Neural crest cell (in vitro differentiated cells): ENCODE measurements at places on chromosomes 12 and 14. TPM values are rescaled to one million over a fixed set of nuclear protein-coding genes. Genes with fewer than 3 reads are reported as not detected.

DNA sequence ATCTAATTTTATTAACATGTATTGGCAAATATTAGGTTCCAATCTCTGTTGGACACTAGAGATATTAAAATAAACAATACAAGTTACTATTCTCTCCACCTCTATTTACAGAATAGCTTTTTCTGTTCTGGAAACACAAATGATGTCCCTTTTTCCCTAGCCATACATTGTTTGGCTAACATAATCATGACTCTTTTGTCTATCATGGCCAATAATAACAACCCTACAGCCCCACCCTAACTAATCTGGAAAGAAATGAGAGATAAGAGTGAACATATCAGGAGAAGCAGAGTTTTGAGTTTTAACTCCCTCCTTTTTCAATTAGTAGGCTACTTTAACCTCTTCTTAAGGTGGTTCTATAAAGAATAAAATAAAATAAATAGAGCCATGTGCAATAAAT is 40.2 kb downstream of the RASSF9 start:
- no peaks in the 10 kb centered on the region for H3K4me1 ChIP-seq
- H3K27me3 ChIP-seq: no peaks in the 10 kb centered on the region
- H3K27ac ChIP-seq: no peak overlapping the region
- H3K36me3 ChIP-seq: no peaks in the 10 kb centered on the region
- no peak for DNase-seq

DNA sequence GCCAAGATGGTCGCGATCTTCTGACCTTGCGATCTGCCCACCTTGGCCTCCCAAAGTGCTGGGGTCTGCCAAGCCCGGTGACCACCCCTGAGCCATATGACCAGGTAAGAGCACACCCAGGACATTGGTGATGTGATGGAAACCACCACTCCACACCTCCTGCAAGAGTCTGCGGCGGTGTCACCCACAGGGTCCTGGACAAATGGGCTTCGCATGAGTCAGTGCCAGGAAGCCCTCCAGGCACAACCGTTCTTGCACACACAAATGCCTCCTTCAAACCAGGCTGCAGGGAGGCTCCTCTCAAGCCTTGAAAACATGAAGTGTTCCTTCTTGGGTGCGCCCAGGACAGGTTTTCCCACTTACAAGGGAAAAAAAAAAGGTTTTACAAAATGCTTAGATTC is 16.6 kb downstream of the PITPNM2 start:
- no peak overlapping the region for H3K4me3 ChIP-seq
- peaks cover 9% of the 10 kb centered on the region for H3K4me1 ChIP-seq
- no peaks in the 10 kb centered on the region for H3K27me3 ChIP-seq
- H3K36me3 ChIP-seq: peaks cover 2% of the 10 kb centered on the region
- H3K27ac ChIP-seq: no peak overlapping the region
- no peak for DNase-seq

GRCh38 chr12:12224240-12224940 is 42.5 kb downstream of the LRP6 start:
- H3K36me3 ChIP-seq: peaks cover 16% of the 10 kb centered on the region
- no peak for DNase-seq
- no peak overlapping the region for H3K27ac ChIP-seq
- H3K4me3 ChIP-seq: no peak overlapping the region
- H3K27me3 ChIP-seq: no peaks in the 10 kb centered on the region

- H3K4me1 ChIP-seq: no peaks in the 10 kb centered on the region
- peaks cover 3% of the 10 kb centered on the region for H3K27me3 ChIP-seq
- H3K27ac ChIP-seq: no peak overlapping the region
- no peak overlapping the region for H3K4me3 ChIP-seq
- no peaks in the 10 kb centered on the region for H3K36me3 ChIP-seq
- DNase-seq: no peak
Observed at GRCh38 chr12:127214186-127214585, 1052.8 kb upstream of the TMEM132C start.

GRCh38 chr14:90600619-90601018 is 203.8 kb downstream of the CALM1 start:
- no peaks in the 10 kb centered on the region for H3K27me3 ChIP-seq
- H3K4me1 ChIP-seq: peaks cover 39% of the 10 kb centered on the region
- DNase-seq: no peak
- no peak overlapping the region for H3K27ac ChIP-seq
- H3K4me3 ChIP-seq: no peak overlapping the region
- no peaks in the 10 kb centered on the region for H3K36me3 ChIP-seq

- H3K27me3 ChIP-seq: no peaks in the 10 kb centered on the region
- H3K27ac ChIP-seq: no peak overlapping the region
- no peak for DNase-seq
- no peaks in the 10 kb centered on the region for H3K36me3 ChIP-seq
- no peak overlapping the region for H3K4me3 ChIP-seq
- H3K4me1 ChIP-seq: peaks cover 13% of the 10 kb centered on the region
Observed at GRCh38 chr12:6959058-6959804, 8.1 kb downstream of the PTPN6 start.

- H3K4me3 ChIP-seq: no peak overlapping the region
- H3K36me3 ChIP-seq: peaks cover 7% of the 10 kb centered on the region
- H3K4me1 ChIP-seq: no peaks in the 10 kb centered on the region
- DNase-seq: no peak
Observed at GRCh38 chr12:64496839-64497400, 45.0 kb downstream of the TBK1 start.

- H3K36me3 ChIP-seq: no peaks in the 10 kb centered on the region
- no peak overlapping the region for H3K27ac ChIP-seq
- H3K4me3 ChIP-seq: no peak overlapping the region
- no peak for DNase-seq
- no peaks in the 10 kb centered on the region for H3K4me1 ChIP-seq
Observed at GRCh38 chr12:5177731-5178130, 134.1 kb downstream of the KCNA5 start.

DNA sequence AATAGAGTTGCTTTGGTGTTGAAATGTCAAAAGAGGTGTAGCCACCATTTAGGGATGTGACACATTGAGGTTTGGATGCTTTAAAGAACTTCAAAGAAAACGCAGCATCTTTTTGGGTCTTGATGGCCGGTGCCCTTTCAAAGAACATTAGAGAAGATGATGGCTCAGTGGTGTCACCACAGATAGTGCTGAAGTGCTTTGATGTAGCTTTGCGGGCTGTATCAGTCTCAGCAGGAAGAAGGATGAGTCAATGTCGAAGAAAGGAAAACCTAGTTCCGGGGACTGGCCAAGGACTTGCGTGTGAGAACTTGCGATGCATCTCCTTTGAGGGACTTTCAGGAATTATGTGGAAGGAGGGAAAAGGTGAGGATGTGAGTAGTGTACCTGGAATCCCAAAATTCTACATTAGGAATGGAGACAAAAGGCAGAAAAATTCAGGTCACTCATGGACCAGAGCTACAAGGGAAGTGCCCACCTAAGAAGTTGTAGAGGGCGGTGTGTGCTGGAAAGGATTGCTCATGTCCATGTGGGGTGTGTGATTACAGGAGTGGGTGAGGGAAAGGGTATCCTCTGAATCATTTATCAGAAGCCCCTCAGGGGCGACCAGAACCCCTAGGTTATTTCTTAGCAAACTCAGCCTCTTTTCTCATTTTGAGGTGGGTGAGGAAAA is 39.7 kb upstream of the GZMB start:
- no peak overlapping the region for H3K4me3 ChIP-seq
- peaks cover under 1% of the 10 kb centered on the region for H3K4me1 ChIP-seq
- H3K36me3 ChIP-seq: no peaks in the 10 kb centered on the region
- DNase-seq: no peak
- H3K27ac ChIP-seq: no peak overlapping the region
- H3K27me3 ChIP-seq: peaks cover 84% of the 10 kb centered on the region

DNA sequence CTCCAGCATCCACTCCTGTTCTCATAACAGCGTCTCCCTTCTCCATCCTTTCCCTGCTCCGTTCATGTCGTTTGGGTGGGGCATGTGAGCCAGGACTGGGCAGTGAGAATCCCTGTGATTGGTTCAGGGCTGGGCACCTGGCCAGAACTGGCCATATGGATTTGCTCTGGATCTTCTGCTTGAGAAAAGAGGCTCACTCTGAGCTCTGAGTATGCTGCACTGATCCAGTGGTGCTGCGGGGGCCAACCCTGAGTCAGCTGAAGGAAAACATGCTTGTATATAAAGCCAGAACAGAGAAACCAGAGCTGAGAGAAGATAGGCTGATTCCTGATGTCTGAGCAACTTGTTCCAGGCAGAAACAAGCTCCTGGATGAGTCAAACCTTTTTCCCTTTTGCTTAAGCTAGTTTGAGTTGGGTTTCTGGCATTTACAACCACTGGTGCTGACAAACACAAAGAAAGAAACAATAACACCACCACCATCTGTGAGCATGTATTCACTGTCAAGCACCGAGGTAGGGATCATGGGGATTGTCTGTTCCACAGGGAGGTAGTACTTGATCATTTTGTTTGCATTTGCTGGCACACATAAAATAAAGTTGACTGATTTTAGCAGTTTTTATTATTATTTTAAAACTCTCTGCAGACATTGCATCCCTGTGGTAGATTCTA is 14.0 kb upstream of the HPD start:
- DNase-seq: no peak
- no peak overlapping the region for H3K4me3 ChIP-seq
- H3K4me1 ChIP-seq: no peaks in the 10 kb centered on the region
- no peaks in the 10 kb centered on the region for H3K36me3 ChIP-seq

DNA sequence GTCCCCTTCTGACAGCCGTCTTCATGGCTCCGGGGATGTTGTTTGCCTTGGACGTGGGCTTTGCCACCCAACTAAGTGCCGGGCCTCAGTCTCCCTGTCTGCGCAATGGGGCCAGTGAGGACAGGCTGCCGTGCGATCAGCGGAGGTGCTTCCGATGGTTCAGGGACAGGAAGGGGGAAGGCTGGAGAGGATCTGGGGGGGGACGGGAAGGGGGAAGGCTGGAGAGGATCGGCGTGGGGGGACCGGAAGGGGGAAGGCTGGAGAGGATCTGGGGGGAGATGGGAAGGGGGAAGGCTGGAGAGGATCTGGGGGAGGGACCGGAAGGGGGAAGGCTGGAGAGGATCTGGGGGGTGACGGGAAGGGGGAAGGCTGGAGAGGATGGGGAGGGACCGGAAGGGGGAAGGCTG is 3.4 kb downstream of the MMP17 start:
- H3K27ac ChIP-seq: no peak overlapping the region
- H3K36me3 ChIP-seq: no peaks in the 10 kb centered on the region
- peaks cover 40% of the 10 kb centered on the region for H3K27me3 ChIP-seq
- H3K4me1 ChIP-seq: peaks cover 6% of the 10 kb centered on the region
- DNase-seq: no peak

GRCh38 chr14:68403191-68404145 is 389.4 kb downstream of the ZFP36L1 start:
- H3K4me1 ChIP-seq: peaks cover 66% of the 10 kb centered on the region
- H3K27me3 ChIP-seq: no peaks in the 10 kb centered on the region
- H3K4me3 ChIP-seq: peak overlapping the region; percentile 45
- no peak for DNase-seq
- H3K36me3 ChIP-seq: no peaks in the 10 kb centered on the region

- H3K27me3 ChIP-seq: peaks cover 36% of the 10 kb centered on the region
- H3K27ac ChIP-seq: no peak overlapping the region
- H3K4me3 ChIP-seq: no peak overlapping the region
- no peaks in the 10 kb centered on the region for H3K4me1 ChIP-seq
- no peak for DNase-seq
Observed at GRCh38 chr14:78178071-78178470, 7.9 kb downstream of the NRXN3 start.

DNA sequence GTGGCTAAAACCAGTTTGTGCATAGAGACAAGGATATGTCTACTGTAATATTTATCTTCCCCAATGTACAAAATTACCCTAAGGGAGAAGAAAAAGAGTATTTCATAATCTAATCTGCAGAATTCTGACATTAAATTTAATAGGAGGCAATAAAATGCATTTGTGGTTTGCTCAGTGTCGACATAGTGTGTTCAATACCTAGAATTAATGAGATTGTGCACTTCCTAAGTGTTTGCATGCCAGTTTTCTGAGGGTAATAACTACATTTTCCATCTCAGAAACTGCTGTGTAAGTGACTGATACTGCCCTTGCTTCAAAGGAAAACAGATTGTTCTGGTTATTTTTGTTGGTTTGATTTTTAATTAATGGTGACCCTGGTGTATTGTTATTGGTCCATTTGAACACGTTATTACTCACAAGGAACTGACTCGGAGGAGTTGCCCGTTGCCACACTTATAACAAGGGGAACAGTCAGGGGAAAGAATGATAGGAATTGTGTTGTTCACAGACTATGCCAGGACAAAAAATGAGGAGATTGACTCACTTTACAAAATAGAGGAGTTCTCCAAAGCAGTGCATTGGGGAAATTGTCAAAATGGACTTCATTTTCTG is 960.3 kb upstream of the TMEM132C start:
- DNase-seq: no peak
- peaks cover 12% of the 10 kb centered on the region for H3K27me3 ChIP-seq
- H3K4me1 ChIP-seq: peaks cover 9% of the 10 kb centered on the region
- H3K27ac ChIP-seq: no peak overlapping the region

DNA sequence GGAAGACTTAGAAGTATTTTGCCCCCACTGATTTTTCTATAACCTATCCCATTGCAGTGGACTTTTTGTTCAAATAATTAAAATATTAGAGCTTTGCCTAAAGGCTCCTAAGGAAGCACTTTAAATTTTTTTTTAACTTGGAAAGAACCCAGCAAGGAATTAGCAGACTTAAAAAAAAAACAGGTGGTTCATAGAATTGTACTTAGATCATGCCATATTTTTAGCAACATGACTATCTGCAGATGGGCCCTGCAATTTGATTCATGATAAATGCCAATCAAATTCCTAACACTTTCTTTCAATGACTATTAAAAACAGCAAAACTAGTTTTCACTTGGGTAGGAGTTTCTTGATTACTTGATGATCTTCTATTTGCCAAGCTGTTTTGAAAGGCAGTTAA is 11.5 kb downstream of the ADAMTS20 start:
- no peaks in the 10 kb centered on the region for H3K36me3 ChIP-seq
- no peak for DNase-seq
- no peak overlapping the region for H3K4me3 ChIP-seq
- no peaks in the 10 kb centered on the region for H3K4me1 ChIP-seq
- H3K27me3 ChIP-seq: no peaks in the 10 kb centered on the region
- H3K27ac ChIP-seq: no peak overlapping the region

DNA sequence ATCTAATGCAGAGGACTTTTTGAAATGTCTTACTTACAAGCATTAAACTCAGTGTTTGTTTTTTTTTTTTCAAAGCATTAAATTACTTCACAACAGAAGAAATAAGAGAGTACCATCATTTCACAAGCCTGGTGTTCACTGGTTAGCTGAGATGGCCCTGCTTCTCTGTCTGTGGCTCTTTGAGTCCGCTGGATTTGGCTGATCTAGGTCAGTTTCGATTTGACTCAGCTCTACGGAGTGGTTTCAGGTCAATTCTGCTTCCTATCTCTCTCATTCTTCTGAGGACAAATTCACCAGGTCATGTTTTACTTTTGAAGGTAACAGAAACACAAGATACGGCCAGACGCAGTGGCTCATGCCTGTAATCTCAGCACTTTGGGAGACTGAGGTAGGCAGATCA is 1066.1 kb downstream of the FLRT2 start:
- no peaks in the 10 kb centered on the region for H3K27me3 ChIP-seq
- no peak for DNase-seq
- no peaks in the 10 kb centered on the region for H3K36me3 ChIP-seq
- no peak overlapping the region for H3K4me3 ChIP-seq
- no peaks in the 10 kb centered on the region for H3K4me1 ChIP-seq

LMNTD1 gene
- total RNA-seq: not detected in 2 replicates

TMEM119 gene
- 0.72 and 1.0 TPM in 2 replicates for total RNA-seq

MANSC4 gene
- total RNA-seq: not detected in 2 replicates

SERPINA9 gene
- not detected in 2 replicates for total RNA-seq

KRT6C gene
- not detected in 2 replicates for total RNA-seq

STK38L gene
- total RNA-seq: 29.9 and 34.2 TPM in 2 replicates

CIROP gene
- total RNA-seq: not detected in 2 replicates

RPL10L gene
- not detected in 2 replicates for total RNA-seq

EIF5 gene
- 458 and 483 TPM in 2 replicates for total RNA-seq

ULK1 gene
- total RNA-seq: 59.2 and 69.3 TPM in 2 replicates

DEPDC4 gene
- 3.5 and 4.1 TPM in 2 replicates for total RNA-seq
